Stimulated activated CD8-positive, alpha-beta memory T cell treated with anti-CD3 and anti-CD28 coated beads, Interleukin-7, amount 100 ng/mL, for 1 hour (primary cell): ENCODE measurements at places on chromosomes 5 and 9.

DNA sequence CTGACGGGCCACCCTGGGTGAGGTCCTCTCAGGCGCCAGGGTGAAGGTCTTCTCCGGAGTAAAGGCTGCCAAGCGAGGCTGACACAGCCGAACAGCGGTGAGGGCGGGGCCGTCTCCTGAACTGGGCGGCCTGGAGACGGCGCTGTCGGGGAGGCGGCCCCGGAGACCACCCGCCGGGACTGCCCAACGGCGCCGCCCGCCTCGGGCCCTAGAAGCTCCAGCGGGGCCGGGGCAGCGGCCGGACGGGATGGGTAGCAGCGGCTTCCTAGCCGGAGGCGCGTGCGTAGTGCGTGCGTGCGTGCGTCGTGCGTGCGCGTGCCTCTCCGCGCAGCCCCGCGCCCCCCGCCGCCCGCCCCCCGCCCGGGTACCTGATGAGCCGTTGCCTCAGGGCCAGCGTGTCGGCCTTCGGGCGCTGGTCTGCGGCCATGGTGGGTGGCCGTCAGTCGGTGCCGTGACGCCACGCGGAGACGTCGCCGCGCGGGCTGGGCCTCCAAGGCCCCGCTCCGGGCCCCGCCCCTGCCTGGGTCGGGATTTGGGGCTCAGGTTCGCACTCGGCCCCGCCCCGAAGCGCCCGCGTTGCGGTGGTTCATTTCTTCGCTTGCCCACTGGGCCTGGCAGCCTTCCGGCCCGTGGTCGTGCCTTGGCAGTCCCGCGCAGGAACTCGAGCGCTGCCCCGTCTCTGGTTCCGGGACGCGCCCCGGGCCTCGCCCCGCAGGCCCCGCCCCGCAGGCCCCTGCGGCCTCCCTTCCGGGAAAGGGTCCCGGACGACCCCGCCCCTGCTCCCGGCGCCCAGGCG, at the start of gene PHYKPL:
TSS of gene PHYKPL (minus strand) at position 679 of the 796 bp plus-strand sequence. CDS start at position 427, 252 bp downstream.
- DNase-seq: peak; percentile 41

DNA sequence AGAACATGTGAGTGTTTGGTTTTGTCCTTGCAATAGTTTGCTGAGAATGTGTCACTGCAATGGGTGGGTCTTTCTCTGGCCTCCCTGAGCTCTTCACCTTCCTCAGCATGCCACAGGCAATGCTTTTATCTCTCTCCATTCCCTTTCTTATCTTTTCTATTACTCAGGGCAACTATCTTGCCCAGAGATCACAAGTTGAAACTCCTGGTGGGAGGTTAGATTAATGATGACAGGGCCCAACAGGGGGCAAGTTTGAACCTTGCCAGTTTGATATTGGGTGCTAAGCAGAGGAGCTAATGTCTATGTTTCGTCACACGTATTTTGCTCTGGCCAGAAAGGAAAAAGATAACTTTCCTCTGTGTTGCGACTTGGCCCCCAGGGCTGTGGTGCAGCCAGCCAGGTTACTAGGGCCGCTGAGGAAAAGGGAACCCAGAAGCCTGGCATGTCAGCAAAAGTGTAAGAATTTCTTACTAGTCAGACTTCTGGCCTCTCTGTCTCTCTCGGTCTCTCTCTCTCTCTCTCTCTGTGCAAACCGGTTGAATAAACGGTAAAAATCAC, 299.3 kb upstream of the POU5F2 start:
- no peak for DNase-seq

GRCh38 chr5:136066661-136067271, 38.0 kb downstream of the TGFBI start:
- DNase-seq: no peak

DNA sequence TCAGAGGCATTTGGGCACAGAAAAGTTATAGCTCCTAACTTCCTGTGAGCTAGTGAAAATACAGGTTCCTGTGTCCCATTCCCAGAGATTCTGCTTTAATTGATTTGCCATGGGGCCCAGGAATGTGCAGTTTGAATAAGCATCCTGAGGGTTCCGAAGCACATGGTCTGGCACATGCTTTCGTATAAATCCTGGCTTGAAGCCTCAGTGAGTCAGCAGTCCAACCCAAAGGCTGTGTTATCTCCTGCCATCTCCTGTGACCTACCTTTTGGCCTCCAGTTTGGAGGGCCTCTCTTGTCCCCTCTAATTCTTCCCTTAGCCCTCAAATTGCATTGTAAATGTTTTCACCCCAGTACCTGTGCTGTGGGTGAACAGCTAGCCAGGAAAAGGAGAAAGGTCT, 183.8 kb downstream of the NR3C1 start:
- DNase-seq: no peak

GRCh38 chr5:124330595-124331220, 415.7 kb downstream of the ZNF608 start:
- DNase-seq: no peak

DNA sequence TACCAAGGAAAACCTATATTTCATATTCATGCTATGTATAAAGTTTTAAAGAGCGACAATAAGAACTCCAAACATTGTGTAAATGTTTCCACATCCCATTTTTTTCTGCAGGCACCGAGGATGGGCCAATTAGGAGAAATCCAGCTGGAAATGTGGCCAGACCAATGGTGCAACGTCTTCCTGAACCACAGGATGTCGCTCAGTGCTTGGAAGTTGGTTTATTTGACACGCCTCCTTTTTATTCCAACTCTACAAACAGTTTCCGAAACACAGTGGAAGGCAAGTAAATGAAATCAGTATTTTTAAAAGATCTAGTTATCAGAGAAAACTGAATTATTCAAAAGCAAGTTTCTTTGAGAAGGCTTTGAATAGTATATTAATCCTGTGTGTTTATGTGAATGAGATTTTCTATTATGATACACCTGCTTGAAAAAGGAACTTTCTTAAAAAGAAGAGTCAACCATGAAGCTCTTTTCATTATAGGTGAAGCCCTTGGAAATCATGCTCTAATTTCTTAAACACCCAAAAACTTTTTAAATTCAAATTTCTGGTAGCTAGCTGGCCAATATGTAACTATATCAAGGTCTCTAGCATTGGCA, 9.1 kb downstream of the TYRP1 start:
- DNase-seq: no peak

- no peak for DNase-seq
Observed at GRCh38 chr9:113622600-113623400, 159.3 kb downstream of the RGS3 start.

DNA sequence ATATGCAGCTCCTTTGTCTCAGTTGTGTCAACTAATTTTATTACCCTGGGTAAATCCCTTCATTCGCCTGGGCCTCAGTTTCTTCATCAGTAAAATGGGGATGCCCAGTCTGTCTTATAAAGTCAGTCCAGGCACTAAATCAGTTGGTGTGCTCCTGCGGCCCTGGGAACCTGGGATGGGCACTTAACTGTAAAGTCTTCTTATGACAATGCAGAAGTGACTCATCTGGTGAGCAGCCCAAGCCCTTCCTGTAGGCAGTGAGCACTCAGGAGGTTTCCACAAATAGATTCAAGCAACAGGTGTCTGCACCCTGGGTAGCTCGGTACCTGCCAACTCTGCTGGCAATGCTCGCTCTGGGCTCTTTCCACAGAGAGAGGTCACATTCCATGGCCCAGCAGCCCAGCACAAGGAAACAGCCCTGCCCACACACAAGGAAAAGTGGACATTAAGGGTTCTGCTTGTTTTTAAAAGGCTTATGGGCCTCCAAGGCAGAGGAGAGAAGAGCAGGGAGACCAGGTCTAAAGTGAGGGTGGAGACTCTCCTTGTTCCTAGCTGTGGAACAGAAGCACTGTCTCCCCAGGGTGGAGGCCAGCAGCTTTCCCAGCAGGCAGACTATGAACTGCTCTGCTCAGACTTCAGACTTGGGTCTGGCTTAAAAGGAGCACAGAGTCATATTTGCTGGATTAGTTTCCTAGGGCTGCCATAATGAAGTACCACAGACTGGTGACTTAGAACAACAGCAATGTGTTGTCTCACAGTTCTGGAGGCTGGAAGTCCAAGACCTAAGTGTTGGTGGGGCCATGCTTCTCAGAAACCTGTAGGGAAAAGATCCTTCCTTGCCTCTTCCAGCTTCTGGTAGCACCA, 89.7 kb upstream of the ADRA1B start:
- no peak for DNase-seq

DNA sequence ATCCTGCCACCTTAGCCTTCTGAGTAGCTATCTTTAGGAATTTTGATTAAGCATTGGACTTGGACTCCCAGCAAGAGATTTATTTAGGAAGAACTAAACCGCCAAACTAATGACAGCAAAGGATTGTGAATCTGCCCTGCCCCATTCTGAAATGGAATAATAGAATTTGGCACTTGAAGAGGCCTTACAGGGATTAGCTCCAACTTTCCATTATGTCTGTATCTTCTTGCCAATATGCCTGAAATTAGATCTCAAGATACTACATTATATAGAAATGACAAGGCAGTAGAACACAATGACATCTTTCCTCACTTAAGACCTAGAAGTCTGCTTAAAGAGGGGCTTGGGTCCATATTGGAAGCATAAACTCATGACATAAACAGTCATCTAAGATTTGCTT, 77.0 kb upstream of the DPYSL3 start:
- DNase-seq: no peak

DNA sequence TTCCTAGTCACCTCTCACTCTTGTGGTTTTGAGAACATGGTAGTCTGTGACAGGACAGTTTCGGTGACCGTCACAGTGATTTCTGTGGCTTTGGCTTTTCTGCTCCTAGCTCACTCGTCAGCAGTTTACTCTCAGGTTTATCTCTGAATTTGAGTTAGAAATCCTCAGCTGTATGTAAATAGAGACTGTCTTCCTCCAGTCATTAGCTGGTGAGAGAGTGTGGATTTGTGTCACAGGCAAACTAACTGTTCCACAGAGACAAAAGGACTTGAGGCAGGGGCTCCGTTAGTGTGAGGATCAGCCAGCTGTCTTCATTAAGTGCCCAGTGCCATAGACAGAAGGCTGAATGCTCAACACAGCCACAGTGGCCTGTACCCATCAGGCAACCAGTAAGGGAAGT, 131.4 kb downstream of the CD180 start:
- no peak for DNase-seq

DNA sequence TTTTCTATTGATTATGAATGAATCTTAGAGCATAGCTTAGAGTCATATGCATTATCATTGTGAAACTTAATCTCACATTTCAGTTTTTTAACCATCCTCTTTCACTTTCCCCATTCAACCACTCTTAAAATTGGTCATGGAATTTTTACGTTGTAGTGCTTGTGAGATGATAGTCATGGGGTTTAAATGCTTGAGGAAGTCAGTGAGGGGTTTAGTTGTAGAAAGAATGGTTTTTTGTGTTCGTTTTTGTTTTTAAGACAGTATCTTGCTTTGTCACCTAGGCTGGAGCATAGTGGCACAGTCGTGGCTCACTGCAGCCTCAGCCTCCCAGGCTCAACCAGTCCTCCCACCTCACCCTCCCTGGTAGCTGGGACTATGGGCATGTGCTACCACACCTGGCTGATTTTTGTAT, 19.6 kb downstream of the UGCG start:
- DNase-seq: no peak

- no peak for DNase-seq
Observed at GRCh38 chr5:156473269-156473908, 146.4 kb downstream of the SGCD start.

DNA sequence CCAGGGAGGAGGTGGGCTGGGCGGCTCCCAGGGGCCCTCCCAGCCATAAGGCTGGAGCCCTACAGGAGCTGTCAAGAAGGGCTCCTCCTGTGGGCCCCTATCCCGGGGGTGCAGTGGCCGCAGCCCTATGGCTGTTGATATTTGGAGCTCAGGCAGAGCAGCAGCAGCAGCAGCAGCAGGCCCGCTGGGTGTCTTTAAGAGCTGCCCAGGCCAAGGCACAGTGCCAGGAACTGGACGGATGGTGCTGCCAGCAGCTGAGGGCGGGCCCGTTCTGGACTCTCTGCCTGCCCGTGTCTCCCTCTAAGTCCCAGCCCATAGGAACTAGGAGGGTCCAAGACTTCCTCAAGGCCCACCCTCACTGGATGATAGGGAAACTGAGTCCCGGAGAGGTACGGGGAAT, 3.6 kb downstream of the AK1 start:
- DNase-seq: no peak

GRCh38 chr9:98866435-98867102, 59.1 kb downstream of the GALNT12 start:
- DNase-seq: no peak
